COLO829 (cell line): ENCODE measurements at places on chromosomes 4 and X.

- DNase-seq, result no peak
Measured at GRCh38 chr4:69831646-69832325, 28.2 kb downstream of the SULT1E1 start.

DNA sequence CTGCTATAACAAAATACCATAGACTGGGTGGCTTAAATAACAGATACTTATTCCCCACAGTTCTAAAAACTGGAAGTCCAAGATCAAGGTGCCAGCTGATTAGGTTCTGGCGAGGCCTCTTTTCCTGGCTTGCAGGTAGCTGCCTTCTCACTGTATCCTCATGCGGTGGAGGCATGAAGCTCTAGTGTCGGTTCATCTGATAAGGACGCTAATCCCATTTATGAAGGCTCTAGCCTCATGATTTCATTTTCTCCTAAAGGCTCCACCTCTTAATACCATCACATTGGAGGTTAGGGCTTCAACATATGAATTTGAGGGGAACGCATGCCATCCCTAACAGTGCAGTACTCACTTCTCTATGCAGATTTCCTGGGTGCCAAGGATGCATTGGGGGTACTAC lies 57.9 kb upstream of the STIM2 start:
- DNase-seq, result no peak

DNA sequence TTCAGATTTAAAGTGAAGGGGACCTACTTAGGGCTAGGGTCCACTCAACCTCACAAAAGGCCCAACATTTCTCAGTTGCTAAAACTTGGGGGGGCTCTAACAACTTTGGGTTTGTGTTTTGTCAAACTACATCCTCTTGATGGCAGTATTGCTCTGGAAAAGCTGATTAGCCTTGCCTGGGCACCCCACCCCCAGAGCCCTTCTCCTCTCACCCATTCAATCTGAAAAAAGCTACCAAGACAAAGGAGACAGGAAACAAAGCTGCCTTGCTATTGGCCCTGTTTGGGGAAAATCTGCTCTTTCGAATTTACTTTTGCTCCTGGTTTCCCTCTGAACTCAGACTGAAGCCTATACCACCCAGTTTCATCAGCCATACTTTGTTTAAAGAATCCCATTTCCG lies 195.2 kb upstream of the STK26 start:
- DNase-seq, result peak; percentile 11

GRCh38 chr4:136036744-136037143 lies 1495.5 kb downstream of the PCDH18 start:
- DNase-seq, result peak; percentile 4

DNA sequence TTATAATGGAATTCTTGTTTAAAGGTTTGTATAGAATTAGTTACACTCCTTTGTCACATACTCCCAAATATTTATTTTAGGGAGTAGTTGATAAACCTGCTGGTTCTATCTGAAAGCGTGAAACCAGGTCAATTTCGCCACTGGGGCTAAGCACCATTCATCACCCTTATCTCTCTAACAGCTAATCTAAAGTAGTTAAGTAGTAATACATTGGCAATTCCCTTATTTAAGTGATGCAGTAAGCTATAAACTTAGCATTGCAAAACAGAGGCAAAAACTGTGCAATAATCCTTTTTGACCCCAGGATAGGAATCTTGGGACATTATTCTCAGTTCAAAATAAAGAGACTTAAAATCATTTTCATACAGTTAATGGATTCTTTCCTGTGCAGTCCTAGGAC lies 33.7 kb upstream of the PTPN13 start:
- no peak for DNase-seq
